ENCODE measurements at places on chromosomes 7 and 10.
A peak's percentile ranks its signal among the peaks of the same experiment; 100 is the strongest.

- no peak for DNase-seq
Observed at GRCh38 chr7:132935608-132936007, 146.3 kb downstream of the CHCHD3 start.

- peak; percentile 87 for DNase-seq
Observed at GRCh38 chr10:17025444-17026295, 103.9 kb downstream of the CUBN start.

GRCh38 chr7:24911213-24911603 is 68.8 kb downstream of the OSBPL3 start:
- DNase-seq, result no peak

DNA sequence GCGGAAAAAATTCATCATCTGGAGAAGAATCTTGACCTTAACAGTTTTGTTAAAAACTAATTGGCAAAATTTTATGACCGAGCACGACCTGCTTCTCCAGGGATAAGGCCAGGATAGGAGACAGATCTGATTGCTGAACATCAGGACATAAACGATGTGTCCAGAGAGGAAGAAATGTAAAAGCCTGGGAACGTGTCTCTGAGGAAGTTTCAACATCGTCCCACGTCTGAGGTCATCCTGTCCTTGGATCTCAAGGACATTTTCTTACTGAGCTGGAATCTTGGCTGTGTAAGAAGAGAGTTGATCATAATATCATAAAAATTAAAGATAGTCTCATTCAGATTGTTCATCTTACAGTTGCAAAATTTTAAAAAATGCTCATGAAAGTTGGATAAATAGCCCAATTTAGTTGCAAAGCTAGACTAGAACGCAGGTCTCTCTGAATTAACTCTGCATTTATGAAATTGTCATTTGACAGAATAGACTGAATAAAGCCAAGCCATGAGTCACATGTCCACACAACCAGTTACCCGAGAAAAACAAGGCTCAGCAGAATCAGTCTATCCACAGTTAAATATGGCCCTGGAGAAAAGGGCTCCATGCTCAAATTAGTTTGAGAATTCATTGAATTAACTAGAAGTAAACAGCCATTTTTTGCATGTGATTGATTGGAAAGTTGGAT is 120.0 kb upstream of the EGFR start:
- DNase-seq, result no peak

Data from posterior vena cava (tissue), 2 donors.